ENCODE measurements at places on chromosomes 12 and 14.

- no peak for DNase-seq
These were observed 60.4 kb downstream of the SLC15A4 start for GRCh38 chr12:128763395-128763794.

DNA sequence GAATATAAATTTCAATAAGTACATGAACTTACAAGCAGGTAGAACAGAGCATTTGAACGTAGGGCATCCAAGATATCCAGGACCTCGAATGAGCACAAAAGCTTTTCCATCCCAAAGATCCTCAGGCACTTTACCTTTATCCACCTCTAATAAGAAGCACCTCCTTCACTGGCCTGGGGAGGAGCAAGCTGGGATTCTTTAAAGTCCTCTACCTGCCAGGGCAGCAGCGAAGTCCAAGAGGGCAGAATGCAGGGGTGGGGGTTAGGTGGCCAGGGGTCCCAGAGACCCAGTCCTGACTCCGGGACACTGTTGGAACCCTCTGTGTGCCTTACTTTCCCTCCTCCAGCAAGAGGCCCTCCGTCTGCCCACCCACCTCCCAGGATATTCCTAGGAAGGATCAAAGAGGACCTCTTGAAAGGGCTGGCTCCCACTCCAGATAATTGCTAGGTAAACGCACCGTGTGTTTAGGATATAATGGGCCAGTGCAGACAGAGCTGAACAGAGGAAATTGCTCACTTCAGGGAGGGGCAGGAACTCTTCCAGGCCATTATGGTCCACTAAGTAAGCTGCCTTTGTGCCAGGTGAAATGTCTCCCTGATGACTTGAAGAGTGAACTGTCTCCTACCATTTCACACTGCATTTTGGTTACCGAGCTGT is 68.1 kb downstream of the TTC9 start:
- no peak for DNase-seq

GRCh38 chr14:23877538-23878180 is 75.9 kb upstream of the DHRS4 start:
- DNase-seq: no peak

DNA sequence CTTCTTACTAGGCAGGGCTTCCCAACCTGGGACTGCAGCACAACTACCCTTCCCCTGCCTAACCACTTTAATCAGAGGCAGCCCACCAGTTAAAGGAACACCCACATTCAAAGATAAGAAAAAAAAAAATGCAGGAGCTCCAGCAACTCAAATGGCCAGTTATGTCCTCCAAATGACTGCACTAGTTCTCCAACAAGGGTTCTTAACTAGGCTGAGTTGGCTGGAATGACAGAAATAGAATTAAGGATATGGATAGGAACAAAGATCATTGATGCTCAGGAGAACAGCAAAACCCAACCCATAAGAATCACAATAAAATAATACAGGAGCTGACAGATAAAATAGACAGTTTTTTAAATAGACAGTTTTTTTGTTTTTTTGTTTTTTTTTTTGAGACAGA is 154.2 kb downstream of the PLCZ1 start:
- DNase-seq: no peak

GRCh38 chr12:39632670-39633069 is 13.1 kb upstream of the ABCD2 start:
- no peak for DNase-seq

DNA sequence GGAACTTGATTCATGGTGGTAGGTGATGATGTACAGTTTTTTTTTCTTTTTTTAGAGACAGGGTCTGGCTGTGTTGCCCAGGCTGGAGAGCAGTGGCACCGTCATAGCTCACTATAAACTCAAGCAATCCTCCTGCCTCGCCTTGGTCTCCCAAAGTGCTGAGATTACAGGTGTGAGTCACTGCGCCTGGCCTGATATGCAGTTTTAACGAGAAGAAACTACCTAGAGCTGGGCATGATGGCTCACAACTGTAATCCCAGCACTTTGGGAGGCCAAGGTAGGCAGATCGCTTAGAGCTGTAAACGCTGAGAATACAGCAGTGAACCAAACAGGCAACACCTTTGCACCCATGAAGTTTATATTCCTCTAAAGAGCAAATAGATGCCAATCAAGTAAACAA is 13.0 kb upstream of the VPS37B start:
- no peak for DNase-seq

GRCh38 chr12:34219046-34219770 is 196.9 kb downstream of the ALG10 start:
- no peak for DNase-seq

DNA sequence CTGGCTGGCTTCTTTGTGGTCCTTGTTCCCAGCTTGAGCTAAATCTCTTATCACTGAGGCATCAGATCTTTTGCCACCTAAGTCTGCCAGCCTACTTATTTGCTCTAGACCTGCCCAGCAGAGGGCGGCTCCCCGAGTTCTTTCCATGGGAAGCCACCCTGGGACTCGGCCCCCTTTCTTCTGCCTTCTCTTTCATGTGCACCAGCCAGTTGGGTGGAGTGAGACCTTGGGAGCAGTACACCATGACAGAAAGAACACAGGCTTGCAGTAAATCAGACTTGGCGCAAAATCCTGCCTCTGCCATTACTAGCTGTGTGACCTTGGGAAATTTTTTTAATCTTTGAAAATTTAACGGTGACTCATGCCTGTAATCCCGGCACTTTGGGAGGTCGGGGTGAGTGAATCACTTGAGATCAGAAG is 7.4 kb downstream of the SMAGP start:
- DNase-seq: no peak
